Peyer's patch (tissue), 4 donors: ENCODE measurements at places on chromosomes 6 and 20. TPM values are rescaled to one million over a fixed set of nuclear protein-coding genes. Genes with fewer than 3 reads are reported as not detected.

GRCh38 chr20:37976887-37977286, 56.4 kb downstream of the TTI1 start:
- no peak for DNase-seq

DEFB118 gene
- total RNA-seq: not detected

DNA sequence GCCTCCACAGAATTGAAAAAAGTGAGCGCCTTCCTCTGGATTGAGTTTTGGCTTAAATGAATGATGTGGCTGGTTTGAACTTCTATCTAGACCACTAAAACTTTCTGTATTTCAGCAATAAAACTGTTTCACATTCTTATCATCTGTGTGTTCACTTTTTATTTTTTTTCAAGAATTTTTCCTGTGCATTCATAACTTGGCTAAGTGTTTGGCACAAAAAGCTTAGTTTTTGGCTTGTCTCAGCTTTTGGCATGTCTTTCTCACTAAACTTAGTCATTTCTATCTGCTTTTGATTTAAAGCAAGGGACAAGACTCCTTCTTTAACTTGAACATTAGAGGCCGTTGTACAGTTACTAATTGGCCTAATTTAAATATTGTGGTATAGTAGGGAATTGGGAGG, 1015.1 kb downstream of the EPHA7 start:
- no peak for DNase-seq

DNA sequence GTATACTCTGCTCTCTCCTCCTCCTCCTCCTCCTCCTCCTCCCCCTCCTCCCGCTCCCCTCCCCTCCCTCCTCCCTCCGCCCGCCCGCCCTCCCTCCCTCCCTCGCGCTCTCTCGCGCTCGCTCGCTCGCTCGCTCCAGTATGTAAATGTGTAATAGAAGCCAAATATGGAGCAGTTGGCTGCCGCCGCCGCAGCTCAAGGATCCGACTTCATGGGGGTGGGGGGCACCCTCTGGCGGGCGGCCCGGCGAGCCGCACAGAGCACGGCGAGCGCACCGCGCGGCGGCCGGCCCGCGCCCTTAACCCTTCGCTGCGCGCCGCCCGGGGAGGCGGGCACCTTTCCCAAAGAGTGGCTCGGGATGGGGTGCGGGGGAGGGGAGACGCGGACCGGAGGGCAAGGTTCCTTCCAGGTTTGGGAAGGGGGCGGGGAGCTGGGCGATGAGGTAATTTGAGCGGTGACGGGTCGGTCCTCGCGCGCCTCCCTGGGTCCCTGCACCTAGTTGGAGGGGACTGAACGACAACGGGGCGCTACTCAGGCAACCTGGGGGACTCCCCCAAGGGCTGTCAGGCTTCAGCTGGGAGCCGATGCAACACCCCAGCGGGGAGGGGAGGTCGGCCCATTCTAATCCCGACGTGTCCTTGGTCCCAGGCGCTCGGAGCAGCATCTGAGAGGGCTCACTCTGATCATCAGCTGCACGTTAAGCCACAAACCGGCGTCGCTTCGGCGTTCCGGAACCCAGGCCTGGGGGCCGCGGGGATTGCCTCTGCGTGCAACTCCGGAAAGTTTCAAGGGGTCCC, 409 bp upstream of the ATXN1 start:
- DNase-seq: peak; percentile 90

DNA sequence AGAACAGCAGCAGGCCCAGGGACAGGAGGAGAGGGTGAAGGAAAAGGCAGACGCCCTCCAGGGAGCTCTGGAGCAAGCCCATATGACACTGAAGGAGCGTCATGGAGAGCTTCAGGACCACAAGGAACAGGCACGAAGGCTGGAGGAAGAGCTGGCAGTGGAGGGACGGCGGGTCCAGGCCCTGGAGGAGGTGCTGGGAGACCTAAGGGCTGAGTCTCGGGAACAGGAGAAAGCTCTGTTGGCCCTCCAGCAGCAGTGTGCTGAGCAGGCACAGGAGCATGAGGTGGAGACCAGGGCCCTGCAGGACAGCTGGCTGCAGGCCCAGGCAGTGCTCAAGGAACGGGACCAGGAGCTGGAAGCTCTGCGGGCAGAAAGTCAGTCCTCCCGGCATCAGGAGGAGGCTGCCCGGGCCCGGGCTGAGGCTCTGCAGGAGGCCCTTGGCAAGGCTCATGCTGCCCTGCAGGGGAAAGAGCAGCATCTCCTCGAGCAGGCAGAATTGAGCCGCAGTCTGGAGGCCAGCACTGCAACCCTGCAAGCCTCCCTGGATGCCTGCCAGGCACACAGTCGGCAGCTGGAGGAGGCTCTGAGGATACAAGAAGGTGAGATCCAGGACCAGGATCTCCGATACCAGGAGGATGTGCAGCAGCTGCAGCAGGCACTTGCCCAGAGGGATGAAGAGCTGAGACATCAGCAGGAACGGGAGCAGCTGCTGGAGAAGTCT, 25.5 kb downstream of the C20orf173 start:
- no peak for DNase-seq

DNA sequence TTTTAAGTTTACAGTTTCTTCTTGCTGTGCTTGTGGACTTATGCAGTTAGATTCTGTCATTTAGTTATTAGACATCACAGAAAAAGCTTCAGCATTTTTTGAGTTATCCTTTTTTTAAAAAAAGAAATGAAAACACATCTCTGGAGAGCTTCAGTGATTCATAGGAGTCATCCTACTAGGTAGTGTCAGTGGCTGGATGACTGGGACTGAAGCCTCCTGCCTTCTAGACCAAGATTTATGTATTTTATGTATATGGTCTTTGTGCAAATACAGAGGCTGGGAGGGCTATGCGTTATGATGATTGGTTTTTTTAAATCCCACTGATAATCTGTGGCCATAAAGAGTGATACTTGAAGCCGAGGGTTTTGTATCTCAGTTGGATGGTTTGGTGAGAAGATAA, 125.9 kb upstream of the JAG1 start:
- no peak for DNase-seq

GRCh38 chr6:165060720-165061119, 248.7 kb downstream of the C6orf118 start:
- DNase-seq: no peak

DNA sequence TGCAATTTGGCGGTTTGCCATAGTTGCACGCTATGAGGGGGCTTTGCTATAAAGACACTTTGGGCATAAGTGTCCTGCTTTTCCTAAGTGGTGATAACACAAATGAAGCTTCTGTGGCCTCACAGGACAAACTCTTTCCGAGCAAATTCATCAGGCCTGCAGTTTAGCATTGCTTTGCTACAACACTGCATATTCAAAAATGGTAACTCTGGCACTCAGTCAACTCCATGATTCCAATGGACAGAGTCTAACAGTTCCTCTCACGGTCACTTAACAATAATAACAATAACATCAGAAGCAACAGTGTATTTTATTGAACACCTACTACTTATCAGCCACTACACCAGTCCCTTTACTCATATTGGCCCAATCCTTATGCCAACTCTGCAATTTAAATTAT, 222.5 kb downstream of the FRK start:
- no peak for DNase-seq

DNA sequence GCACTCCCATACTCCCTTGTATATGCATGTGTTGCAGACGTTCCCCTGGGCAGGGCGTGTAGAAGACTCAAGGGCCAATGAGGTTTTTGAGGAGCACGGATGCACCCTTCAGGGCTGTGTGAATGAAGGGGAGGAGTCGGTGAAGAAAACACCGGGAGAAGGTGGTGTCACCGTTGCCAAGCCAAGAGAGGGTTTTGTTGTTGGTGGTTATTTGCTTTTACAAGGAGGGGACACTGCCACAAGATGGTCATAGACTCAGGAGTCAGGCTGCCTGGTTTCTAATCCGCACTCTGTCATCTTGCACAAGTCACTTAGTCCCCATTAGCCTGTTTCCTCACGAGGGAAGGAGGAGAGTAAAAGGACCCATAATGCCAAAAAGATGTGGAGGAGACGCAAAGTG, 124.0 kb downstream of the PXDC1 start:
- DNase-seq: no peak

GRCh38 chr6:156348424-156348823, 428.8 kb upstream of the ARID1B start:
- DNase-seq: no peak

- DNase-seq: no peak
Measured at GRCh38 chr6:136956590-136957544, 34.8 kb downstream of the SLC35D3 start.

DNA sequence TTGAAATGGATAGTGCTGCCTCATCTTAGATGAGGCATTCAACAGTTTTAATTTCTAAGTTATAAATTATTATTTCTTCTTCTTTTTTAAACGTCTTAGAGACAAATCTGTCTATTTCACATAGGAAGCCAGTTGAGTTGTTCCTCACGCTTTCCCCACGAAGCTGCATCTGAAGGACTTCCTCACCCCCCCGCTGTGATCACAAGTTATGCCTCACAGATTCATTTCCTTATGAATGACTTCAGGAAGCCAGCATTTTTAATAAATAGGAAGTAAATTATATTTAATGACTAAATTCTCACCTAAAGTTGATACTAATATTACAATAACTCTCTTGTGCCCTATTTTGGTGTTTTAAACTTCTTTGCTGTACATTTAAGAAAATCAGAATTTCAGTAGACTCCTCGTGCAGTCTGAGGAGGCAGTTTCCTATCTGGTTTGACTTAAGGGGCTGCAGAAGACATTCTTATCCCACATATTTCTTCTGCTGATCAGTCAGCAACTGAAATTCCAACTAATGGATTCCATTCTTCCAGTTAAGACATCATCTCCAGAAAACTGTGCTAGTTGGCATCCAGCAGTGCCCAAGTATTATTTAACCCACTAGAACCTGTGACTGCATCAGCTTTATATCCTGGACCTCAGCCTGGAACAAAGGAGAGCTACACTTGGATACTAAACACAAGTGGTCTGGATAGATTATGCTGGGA, 182.7 kb upstream of the CCN2 start:
- DNase-seq: peak; percentile 61

FRS3 gene
- 6.6 TPM for total RNA-seq

DNA sequence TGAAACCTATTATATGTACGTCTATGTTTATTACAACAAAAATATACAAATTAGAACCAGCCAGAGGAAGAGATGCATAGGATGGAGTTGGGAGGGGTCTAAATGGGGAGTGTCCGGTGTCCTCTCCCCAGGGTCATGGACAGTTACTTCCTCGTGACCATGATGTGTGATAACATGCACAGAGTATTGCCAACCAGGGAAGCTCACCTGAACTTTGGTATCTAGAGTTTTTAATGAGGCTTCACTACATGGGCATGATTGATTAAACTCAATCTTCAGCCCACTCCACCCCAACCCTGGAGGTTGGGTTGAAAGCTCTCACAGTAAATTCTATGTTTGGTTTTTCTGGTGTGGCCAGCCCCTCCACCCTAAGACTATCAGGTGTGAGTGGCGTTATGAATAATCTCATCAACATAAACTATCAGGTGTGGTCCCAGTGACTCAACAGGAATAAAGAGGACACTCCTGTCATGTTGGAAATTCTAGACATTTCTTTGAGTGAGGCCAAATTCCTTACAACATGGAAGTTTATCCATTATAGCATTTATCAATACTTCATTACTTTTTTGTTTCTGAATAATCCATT, 36.4 kb upstream of the FKBP1A start:
- no peak for DNase-seq

ZSCAN23 gene
- 0.57 TPM for total RNA-seq

DNA sequence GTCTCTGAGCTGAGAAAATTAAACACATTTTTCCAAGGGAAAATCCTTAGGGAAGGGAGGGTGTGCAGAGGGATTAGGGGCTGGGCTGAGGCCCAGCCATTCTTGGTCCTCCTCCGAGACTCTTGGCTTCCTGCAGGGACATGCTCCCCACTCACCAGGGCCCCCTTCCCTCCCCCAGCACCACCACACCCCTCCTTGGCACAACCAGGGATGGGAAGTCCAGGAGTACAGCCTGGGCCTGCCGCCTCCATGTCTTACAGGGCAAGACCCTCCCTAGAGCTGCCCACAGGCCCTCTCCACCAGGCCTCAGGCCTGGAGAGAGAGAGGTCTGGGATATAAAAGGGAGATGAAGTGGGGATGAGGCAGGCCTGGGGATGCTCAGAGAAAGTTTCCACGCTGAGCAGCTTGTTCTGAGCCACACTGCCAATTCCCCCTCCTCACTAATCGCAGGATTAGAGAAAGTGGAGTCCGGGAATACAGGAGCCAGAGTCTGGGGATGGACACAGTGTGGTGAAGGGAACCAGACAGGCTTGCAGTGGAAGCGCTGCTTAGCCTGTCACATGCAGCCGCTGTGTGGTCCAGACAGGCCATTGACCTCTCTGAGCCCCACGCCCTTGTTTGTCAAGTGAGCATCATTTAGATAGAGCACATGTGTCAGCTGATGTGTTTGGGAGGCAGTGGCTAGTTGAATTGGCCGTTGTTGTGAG, 105.5 kb downstream of the MRPL14 start:
- DNase-seq: peak; percentile 41

DNA sequence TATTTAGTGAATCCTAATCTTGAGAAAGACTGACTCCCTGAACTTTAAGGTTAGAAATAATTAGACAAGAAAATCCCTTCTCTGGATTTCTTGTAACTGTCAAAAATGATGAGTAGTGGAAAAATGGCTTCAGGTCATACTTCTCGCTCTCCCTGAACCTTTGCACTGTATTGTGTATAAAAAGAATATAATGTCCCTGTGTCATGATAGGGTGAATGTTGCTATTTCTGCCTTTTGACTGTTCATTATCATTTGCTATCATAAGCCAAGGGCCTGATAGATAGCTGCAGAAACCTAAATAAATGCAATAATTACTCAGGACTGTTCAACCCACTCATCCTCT, 39.3 kb downstream of the ALDH8A1 start:
- DNase-seq: no peak

DNA sequence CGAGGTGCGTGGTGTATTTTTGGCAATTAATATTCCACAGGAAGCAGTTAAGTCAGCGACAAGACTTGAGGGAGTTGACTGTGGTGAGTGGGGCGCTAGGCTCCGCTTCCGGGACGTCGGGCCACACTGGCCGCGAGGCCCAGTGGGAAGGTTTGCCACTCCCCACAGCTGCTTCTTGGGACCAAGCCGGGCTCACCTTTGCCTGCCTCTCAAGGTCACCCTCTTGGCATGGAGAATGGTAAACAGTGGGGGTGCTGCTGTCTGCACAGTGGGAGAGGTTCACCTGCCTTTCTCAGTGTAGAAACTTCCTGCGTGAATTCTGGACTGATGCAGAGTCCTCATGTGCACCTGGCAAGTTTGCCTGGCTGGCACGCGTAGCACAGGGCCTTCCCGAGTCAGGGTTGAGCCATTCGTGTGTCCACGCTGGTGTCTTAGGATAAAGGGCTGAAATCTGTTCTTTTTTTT, 6.4 kb downstream of the OSBPL2 start:
- peak; percentile 63 for DNase-seq

GRCh38 chr6:14280006-14280510, 162.5 kb downstream of the CD83 start:
- no peak for DNase-seq

- no peak for DNase-seq
Measured at GRCh38 chr6:56767892-56768531, 125.3 kb upstream of the DST start.

DNA sequence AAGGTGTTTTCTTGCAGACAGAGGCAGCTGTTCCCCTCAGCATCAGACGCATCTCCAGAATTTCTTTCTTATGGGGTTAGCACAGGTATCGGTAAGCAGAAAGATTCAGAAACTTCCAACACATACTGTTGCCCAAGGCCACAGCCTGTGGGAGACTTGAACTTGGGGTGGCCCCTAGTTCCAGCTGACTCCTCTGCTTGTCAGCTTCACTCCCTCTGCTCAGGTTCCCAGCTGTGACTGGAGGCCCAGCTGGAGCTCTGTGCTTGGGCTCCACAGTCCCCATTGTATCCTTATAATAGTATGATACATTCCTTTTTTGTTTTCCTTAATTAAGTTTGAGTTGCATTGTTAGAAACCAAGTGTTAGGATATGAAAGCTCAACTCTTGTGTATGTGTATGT, 26.2 kb upstream of the BTN3A2 start:
- no peak for DNase-seq

GRCh38 chr20:44448753-44449546, 26.7 kb upstream of the TTPAL start:
- no peak for DNase-seq

EYS gene
- total RNA-seq: not detected

OPRM1 gene
- not detected for total RNA-seq
